Jurkat, Clone E6-1 (cell line): ENCODE measurements at places on chromosomes 11 and 22.

DNA sequence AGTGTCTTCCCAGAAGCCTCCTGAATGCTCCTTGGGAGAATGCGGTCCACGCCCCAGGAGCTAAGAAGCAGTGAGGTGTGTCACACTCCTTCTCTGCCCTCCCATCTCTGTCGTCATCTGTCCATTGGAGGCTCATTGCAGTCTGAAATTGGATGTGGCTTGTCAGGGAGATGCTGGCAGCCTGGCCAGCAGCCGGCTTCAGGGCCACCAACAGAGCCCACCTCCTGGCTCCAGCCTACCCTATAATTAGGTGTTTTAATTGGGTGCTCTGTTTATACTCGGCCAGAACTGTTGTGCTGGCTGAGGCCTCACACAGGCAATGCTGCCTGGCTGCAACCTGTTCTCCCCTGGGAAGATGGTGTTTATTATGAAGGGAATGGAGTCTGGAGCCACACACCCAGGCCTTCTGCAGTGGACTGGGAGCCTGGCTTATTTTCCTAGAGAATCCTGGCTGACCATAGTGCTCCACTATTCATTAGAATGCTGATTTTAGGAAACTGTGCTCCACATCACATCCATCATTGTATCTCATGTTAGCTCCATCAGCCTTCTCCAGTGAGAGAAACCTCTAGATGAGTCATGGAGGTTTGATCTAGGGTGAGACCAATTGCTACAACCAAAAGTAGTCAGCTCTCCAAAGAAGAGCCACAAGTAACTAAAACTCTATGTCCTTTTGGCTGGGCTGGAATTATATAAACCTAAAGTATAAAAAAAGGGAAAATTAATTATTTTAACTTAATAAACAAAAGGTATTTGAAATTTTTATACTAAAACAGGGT, 86.8 kb upstream of the CRTAM start:
- DNase-seq: no peak

GRCh38 chr11:130522284-130522961, 74.0 kb downstream of the ADAMTS15 start:
- DNase-seq: no peak

DNA sequence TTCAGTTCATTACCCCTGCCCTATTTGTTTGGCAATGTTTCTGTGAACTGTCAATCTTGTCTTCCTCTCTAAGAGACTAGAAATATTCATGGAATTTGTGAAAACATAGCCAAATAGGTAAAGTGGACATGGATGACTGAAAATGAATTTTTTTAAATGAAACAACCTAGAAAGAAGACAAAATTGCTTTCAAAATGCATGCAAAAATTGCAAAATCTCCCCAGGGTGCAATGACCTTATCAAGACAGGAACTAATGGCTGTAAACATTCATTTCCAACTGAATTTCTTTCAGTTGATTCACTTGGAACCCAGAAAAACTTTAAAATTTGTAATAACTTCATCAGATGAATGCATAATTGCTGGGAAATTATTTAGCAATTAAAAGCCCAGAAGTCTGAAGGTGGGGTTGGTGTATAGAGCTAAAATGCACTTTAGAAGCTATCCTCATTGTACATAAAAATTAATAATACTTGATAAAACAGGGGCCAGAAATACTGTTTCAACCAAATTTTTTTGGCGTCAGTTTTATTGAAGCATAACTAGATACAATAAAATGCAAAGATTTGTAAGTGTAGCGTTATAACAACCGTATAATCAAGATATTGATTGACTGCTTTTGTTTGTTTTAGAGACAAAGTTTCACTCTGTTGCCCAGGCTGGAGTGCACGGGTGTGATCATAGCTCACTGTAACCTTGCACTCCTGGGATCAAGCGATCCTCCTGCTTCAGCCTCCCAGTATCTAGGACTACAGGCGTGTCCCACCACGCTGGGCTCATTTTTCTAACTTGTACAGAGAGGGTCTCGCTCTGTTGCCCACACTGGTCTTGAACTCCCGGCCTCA, 27.6 kb upstream of the SLC35C1 start:
- no peak for DNase-seq

DNA sequence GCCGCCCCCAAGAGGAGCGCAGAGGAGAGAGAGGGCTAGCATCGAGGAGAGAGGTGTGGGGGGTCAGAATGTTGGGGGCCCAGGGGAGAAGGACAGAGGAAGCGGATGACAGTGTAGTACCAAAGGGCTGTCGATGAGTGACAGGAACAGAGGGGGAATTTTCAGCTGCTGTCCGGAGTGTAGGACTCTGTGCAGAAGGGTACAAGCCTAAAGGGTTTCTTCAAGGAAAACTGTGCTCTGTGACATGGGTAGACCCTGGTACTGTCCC, 5.3 kb upstream of the NLRP6 start:
- DNase-seq: no peak

- DNase-seq: no peak
Observed at GRCh38 chr11:66878474-66878873, 21.6 kb downstream of the LRFN4 start.

DNA sequence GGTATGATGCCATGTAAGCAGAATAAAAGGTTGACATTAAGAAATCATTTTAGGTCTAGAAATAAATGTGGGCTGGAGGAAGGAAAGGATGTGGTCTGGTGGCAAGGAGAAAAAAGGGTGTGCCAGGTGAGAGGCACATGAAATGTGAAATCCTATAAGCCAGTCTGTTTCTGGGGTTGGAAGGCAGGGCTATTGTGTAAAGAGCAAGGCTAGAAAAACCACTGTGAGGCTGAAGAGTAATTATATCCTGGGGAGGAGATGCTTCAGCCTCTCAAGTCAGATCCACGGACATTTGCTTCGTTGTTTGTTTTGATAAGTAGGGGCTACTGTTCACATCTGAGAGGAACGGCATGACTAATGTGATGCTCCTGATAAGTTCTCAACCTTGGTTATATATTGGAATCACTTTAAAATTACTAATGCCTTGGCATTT, 77.5 kb upstream of the CTSC start:
- peak; percentile 91 for DNase-seq

GRCh38 chr22:30094804-30095203, 14.5 kb downstream of the HORMAD2 start:
- DNase-seq: no peak

DNA sequence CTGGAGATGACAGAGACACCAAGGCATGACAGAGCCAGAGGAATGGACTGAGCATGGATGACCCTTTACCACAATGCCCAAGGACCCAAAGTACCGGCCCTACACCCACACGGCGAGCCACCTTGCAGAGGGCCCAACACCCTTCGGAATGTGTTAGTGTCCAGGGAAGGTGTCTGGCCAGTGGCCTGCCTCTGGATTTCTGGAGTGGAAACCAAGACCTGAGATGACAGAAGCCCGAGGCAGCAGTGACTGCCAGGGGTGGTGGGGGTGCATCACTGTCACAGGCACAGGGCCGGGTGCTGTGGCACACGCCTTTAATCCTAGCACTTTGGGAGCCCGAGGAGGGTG, 28.7 kb downstream of the PDGFB start:
- no peak for DNase-seq

DNA sequence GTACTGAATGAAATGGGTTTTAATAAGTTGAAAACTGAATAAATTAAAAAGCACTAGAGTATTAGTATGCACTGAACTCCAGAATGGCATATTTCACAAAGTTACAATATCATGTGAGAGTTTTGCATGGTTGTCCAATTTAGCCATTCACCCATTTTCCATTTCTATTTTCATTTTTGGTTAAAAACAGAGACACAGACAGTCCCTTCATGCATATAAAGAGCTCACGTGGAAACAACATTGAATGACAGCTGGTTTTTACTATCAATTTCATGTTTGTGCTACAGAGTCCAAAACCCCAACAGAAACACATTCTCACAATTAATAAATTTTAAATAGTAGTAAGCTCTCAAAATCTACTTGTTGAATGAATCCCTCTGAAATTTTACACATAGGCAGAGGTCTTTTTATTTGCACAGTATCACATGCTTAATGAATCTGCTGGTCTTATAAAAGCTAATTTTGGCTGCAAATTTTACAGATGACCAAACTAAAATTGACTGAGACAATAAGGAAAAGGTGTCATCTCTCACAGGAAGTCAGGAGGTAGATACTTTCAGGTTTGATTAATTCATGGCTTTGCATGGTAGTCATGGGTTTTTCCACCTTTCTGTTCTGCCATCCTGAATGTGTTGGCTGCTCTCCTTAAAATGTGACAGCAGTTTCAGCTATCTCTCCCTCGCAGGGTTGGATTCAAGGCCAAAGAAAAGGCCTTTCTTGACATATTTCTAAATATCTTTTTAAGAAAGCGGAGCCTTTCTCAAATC, 20.6 kb upstream of the DDI1 start:
- DNase-seq: no peak

GRCh38 chr11:126514061-126514693, 158.7 kb downstream of the ST3GAL4 start:
- no peak for DNase-seq

DNA sequence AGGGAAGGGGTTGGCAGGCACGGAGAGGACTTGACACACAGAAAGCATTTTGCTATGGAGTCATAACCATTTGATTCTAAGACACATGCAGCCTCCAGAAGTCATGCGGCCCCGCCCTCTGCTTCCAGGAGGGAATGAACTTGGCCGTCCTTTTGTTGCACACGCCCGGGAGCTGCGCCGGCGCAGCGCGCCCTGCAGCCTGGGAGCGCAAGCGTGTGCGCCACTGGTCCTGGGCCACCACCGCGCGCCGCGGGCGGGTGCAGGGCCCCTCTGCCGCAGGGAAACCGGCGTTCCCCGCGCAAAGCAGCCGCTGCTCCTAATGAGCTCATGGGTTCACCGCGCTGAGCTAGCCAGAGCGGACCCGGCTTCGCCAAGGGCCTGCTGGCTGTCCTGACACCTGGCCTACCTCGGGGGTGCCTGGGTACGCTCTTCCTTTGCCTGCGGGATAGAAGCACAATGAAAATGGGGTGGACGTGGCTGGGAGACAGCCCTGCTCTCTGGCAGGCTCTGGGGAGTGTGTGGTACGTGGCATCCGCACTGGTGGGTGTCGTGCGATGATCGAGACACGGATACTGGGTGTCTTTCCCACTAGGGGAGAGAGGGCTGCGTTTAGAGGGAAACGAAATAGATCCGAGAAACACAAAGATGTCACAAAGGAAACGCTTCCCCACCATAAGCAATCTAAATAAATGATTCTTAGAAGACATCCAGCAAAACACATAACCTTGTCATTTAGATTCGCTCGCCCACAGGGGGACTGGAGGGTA, 669 bp downstream of the MICAL3 start:
- peak; percentile 32 for DNase-seq

DNA sequence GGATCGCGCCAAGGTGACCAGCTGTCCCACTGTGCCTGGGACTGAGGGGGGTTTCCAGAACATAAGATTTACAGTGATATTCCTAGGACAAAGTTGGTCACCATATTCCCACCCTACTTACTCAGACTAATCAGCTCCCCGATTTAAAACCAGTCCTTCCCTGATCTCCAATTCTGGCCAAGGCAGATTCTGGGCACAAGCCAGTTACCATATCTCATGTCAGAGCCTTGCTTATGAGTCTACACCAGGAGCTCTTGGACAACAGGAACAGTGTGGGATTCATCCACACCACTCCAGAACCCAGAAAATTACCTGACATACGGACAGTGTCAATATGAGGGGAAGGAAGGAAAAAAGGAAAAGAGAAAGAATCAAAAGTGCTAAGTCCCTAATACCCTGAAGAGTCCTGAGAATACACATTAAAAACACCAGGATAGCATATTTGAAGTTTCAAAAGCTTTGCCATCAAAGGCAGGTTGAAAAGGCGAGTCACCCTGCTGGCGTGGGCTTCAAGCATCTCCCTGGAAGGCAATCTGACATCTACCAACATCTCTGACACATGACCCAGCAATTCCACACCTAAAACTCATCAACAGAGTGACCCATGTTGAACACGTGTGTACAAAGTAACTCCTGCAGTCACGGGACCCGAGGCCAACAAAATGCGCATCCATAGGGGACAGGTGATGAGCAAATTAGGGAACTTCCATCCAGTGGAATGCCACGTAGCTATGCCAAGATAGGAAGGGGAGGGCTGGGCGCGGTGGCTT, 8.0 kb upstream of the IL2RB start:
- no peak for DNase-seq
